ENCODE measurements at places on chromosomes 12 and 14.

- no peak for DNase-seq
These were observed 455.8 kb downstream of the SOX5 start for GRCh38 chr12:23493672-23494071.

DNA sequence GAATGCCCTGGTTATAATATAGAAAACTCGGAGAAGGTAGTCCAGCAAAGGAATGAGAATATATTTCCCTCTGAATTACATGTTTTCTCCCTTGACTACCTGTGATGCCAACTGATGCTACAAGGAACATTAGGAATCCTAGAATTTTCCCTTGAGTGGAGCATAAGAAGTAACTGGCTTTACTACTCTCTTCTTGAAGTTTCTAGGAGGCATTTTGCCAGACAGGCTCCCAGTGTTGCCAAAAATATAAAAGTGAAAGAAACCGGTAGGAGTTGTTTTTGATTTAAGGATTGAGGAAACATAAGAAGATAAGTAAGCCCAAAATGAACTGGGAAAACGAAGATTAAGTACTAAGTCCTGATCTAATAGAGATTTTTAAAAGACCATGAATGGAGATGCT is 693.4 kb downstream of the NOVA1 start:
- DNase-seq: no peak

DNA sequence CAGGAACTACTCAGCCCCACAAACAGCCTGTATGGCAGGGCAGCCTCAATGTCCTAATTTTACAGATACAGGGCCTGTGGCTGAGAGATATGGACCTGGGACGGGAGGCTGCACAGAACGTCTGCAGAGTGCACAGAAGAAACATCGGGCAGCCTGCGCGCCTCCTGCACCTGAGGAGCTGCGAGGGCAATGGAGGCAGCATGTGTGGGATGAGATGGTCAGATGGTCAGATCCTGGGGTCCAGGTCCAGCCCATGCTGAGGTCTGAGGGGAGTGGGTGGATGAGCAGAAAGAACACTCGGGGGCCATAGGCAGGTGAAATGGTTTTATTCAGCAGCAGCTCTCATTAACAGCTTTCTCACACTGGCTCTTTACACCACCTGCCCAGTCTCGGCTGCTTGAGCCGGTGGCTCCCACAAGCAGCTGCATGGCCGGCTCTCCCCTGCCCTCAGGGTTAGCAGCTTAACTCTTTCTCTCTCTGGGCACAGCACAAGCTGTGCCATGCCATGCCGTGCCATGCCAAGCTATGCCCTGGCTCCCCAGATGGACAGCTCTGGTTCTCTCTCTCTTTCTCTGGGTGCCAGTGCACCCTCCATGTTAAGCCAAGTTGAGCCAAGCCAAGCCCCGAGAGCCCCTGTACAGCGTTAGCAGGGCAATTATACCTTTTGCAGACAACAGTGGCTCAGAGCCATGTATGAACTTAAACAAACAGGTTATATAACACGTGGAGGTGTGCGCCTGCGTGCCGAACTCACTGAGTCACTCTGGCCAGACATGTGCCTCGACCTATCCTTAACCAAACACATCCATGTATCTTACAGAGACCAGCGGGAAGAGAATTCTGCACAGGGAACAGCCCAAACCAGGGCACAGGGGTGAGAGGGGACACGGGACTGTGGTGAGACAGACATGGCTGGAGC is 47.6 kb downstream of the RIMBP2 start:
- no peak for DNase-seq

DNA sequence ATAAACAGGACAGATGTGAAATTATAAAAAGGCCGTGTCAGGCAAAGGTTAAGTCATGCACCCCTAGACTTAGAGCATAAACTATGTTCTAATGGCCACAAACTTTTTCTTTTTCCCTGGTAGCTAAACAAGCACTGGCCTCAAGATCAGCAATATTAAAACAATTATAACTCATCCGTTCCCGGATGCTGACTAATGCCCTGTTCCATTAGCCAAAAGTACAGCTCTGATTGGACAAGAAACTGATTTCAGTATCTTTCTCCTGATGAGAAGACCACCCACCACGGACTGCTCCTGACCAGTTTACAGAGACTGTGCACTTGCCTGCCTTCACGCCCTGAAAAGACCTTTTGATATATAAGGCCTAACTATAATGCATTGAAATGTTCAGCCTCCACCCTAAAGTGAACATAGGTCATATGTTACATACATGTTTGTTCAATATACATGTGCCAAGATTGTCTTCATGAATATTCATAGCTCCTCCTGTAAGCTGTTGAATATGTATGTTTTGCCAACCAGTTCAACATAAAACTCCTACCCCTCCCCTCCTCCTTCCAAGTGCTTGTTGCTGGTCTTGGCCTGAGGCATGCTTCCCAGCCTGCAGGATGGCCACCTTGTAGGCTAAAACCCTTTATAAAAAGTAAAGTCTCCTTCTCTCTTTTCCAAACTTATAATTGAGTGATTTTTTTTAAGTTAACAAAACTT is 162.0 kb downstream of the IPO8 start:
- no peak for DNase-seq

DNA sequence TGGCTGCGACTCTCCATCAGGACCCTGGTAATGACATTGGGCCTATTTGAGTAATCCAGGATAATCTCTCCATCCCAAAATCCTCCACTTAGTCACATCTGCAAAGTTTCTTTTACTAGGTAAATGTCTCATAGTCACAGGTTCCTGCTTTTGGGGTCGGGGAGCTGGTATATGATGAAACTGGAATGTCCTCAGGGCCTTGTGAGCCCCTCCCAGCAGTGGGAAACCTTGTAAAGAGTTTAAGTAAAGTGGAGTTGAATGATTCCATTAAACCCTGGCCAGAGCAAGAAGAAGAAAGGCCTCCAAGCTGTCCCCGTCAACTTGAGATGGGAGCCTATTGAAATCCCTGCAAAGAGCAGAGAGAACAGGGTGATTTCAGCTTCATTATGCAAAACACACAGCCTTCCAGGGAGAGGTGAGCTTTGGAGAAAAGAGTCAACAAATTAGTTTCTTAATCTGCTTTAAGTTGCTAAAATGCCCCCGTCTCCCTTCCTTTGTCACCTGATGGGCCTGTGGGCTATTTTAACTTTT is 12.6 kb downstream of the WSCD2 start:
- DNase-seq: no peak

- DNase-seq: no peak
These were observed 93.1 kb upstream of the ZDHHC17 start for GRCh38 chr12:76670776-76671175.
